ENCODE measurements at places on chromosomes 4 and X.

- no peak for DNase-seq
These were observed 116.3 kb downstream of the MSN start for GRCh38 chrX:65783746-65784145.

DNA sequence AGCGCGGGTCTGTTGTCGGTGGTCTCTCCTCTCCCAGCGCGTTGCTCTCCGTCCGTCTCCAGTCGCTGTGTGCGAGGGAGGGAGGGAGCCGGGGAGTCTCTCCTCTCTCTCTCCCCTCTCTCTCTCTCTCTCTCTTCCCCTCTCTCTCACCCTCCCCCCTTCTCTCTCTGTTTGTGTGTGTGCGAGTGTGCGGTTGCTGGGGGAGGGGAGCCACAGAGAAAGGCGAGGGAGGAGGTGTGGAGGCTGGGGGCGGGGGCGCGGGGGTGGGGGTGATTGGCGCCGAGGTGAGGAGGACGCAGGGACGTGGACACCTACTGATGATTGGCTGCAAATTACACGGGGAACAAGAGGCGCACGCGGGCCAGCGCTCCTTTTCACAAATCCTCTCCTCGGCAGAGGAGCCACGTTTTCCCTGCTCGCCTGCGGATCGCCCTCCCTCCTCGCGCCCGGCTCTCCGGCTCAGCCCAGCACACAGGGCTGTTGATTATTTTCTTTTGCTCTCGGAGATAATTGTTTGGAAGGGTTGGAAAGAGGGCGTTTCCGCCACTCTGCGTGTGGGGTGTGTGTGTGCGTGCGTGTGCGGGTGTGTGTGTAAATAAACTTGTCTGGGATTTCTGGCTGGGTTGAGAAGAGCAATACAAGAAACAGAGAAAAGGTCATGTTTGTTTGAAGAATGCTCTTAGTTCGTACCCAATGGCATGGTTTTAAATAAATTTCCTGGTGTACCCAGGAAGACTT is at the start of gene CXXC4:
CXXC4 (minus strand) TSS at position 73 of the 738 bp plus-strand sequence. CDS start 3,092 bp downstream, outside the sequence.
- DNase-seq = no peak

DNA sequence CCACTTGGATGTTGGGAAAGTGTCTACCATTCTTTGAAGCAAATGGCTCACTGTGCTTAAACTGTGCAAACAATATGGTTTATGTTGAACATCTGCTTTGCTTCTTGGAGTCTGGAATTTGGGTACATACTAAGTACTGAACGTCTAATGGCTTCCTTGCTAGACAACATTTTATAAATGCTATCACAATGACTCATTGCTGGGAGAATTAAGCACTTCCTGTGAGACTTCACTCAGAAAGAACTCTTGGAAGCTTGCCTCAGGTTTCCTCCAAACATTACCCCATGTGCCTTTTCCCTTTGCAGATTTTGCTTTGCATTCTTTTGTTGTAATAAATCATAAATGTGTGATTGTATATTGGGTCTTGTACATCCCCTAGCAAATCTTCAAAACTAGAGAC is 139.7 kb downstream of the PACRGL start:
- no peak for DNase-seq

DNA sequence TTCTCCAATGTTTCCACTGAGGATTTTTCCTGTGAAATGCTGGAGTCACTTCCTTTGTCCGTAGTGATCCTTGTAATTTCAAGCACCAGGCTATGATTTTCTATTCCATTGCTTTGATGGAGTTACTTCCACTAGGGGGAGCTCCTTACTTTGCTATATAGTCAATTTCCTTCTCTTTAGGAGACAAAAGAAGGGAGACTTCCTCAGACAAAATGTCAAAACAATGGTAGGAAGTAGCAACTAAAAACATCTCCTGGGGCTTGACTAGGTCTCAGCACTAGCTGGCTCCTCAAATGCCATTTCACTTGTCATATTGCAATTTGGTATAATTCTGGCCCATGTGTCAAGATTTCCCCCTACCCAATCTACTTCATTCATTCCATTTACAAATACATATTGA is 24.1 kb downstream of the ZCCHC12 start:
- DNase-seq = no peak

DNA sequence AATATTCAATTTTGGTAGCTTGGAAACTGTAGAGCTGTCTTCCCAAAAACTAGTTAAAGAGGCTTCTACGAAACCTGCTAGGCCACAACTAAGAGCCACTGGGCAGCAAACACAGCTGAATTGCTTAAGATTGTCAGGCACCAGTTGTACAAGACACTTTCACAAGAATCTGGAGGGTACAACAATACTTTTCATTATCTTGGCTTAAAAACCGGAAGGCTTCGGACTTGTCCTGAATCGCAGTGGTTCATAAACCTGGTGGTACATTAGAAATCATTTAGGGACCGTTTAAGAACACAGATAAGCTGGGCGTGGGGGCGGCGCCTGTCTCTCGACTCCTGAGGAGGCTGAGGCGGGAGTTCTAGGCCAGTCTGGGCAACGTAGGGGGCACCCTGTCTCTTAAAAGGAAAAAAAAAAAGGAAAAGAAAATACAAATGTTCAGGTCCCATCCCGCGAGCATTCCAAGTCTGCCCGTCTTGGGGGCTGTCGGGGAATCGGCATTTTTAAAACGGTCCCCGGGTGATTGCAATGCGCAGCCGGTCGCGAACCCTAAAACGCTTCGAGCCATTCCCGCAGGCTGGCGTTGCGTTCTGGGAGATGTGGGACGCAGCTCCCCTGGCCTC is 763 bp downstream of the PYURF start:
- no peak for DNase-seq

DNA sequence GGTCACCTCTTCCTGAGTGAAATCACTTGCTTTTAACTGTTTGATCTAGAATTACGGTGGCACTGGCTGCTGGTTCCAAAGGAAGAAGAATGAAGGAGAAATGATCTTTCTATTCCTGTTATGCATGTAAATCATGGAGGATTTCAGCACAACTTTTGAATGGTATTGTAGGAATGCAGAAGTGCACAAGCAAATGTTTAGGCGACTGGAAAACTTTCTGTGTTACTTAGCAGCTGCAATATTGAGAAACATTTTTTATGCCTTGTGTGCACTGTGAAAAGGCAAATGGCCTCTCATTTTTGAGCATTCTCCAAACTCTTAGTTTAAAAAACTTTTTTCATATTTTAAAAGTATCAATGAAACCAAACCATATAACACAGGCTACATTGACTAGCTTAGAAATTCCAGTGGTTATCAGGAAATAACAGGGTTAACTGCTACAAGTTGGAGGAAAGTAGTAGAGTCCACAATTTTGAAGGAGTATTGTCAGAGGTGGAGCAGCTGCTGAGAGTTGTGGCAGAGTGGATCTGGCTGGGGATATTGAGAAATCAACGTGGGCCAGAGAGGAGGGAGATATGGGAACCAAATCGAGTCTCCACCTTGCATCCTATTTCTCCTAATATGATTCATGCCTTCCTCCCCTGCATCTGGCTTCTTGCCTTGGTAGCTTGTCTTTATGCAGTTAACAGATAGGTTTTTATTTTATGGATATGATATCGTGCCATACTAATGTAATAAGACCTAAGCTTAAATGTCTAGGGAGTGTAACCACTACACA is 32.0 kb upstream of the FHL1 start:
- no peak for DNase-seq

DNA sequence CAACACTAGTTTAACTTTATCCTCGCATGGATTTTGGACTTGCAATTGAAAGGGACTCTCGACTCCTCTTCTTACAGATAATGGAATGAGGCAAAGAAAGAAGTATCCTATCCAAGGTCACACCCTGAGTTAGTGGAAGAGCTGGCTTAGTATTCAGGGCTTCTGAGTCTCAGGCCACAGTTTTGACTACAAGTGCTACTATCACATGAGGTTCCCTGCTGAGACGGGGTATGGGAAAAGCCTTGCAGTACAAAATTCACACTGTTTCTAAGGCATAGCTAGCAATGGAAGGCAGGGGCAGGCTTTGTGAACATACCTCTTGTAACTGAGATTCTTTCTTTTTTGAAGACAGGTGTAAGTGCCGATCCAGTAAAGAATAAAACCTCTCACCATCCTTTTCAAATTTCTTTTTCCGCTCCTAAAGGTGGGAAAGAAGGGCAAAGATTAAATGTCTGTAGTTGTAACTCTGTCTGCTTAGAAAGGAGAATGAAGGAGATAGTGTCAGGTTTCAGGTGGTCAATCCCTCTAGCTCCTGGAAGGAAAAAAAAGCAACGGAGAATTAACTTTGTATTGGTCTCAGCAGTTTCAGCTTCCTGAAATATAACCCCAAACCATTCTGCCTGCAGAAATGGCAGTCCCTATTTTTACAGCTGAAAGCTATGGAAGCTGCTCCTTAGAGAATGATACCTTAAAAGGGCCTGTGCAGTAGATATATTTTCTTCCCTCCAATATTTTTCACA is 199.0 kb downstream of the OPHN1 start:
- DNase-seq = no peak

- no peak for DNase-seq
These were observed 246.4 kb downstream of the ZNF674 start for GRCh38 chrX:46298821-46299220.

DNA sequence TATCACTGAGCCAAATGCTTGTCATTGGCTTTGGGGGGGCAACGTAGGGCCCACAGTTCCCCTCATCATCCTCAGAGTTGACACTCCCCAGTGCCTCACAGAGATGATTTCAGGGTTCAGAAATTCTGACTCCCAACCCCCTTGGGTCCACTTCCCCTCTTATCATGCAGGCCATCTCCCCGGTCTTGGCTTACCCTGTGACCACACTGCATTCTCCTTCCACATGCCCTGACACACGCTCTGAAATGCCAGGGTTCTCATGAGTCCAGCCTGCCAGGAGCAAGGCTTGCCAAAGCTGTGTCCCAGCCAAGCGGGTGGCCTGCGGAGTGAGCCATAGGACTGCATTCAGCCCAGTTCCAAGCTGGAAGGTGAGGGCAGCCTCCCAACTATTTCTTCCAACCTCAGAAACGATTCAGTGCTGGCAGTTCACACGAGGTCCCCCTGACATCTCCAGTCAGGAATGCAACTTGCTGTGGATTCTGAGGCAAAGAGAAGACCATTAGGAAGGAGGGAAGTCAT is 101.2 kb downstream of the SMIM20 start:
- DNase-seq = no peak

GRCh38 chr4:3077796-3078195 is 3.3 kb downstream of the HTT start:
- no peak for DNase-seq

DNA sequence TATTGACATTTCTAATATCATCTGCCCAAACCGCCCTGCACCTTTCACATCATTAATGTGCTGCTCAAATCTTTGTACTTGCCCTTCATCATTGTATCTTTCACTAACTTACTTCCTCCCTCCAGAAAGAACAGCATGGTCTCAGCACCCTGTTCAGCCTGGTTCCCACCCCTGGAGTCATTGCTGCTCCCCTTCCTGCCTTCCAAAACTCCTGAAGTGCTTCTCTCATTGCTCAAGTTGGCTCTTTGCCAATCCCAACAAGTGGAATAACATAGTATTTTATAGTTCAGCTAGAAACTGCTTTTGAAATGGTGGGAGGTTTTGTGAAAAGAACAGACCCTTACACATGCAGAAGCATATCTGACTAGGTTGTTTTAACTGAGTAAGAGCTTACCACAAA is 14.0 kb upstream of the TTC29 start:
- no peak for DNase-seq

DNA sequence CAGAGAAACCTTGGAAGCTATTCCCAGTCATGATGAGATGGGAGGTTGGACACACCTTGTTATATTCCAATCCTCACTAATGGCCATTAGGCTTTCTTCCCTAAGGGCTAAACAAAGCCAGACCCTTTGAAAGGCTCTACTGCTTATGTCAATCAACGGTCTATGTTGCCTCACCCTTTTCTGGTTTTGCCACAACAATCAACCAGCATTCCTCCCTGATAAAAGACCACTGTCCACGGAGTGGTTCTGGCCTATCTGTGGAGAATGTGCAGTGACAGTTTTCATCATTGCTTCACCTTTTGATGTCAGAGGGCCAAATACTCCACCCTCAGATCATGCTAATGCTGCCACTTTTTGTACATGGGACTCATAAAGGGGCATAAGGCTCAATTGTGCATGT is 913.4 kb downstream of the RPA4 start:
- no peak for DNase-seq

DNA sequence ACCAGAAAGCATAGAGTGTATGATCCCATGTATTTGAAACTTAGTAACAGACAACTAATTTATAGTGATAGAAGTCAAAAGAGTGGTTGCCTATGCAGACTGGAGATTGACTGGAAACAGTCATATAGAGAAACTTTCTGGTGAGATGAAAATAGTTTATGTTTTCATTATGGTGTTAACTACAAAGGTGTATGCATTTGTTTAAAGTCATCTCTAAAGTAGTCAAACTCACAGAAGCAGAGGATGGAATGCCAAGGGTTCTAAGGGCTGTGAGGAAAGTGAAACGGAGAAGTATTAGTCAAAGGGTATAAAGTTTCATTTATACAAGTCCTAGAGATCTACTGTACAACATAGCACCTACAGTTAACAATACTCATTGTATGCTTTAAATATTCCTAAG is 45.8 kb downstream of the ENOX2 start:
- no peak for DNase-seq

GRCh38 chrX:71534773-71535544 is 2.1 kb downstream of the OGT start:
- DNase-seq = no peak

DNA sequence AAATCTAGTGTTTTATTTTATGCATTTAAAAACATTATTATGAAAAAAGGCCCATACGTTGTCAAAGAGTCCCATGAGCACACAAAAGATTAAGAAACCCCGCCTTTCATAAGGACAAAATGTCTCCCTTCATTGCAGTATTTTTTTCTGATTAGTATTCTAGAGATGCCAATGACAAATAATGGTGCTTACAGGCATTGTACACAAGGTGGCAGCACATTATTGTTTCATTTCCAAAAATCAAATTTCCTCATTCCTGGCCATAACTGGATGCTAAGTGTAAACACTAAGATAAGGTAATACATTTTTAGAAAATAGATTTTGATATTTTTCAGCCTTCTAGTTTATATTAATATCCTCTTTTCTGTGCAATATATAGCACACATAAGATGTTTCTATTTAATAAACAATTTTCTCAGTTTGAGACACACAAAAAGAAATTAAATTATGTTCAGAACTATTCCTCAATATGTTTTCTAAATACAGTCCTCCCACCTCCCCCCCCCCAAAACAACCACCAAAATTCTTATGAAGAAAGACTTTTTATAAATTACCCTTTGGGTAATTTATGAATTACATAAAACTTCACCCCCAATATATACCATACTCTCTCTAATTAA is 47.7 kb downstream of the TIGD2 start:
- no peak for DNase-seq

- no peak for DNase-seq
These were observed 246.3 kb downstream of the PDGFC start for GRCh38 chr4:156725257-156725656.
